Activated CD4-positive, alpha-beta T cell treated with anti-CD3 and anti-CD28 coated beads for 1 hour (primary cell): ENCODE measurements at places on chromosomes 2 and 18.

DNA sequence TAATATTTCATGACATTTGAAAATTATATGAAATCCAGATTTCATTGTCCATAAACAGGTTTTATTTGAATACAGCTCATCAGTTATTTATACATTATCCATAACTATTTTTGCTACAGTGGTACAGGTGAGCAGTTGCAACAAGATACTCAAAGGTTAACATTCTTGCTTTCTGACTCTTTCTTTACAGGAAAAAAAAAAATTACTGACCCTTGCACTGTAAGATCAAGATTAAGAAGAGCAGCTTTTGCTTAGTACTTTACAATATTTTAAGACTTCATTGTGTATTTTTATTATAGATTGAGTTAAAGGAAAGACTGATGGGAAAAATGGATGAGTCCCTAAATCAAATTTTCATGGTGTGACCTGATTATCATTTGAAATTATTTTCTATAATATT is 11.2 kb downstream of the ETAA1 start:
- DNase-seq, result no peak

- DNase-seq, result no peak
Measured at GRCh38 chr2:42298996-42299754, 61.8 kb downstream of the COX7A2L start.

DNA sequence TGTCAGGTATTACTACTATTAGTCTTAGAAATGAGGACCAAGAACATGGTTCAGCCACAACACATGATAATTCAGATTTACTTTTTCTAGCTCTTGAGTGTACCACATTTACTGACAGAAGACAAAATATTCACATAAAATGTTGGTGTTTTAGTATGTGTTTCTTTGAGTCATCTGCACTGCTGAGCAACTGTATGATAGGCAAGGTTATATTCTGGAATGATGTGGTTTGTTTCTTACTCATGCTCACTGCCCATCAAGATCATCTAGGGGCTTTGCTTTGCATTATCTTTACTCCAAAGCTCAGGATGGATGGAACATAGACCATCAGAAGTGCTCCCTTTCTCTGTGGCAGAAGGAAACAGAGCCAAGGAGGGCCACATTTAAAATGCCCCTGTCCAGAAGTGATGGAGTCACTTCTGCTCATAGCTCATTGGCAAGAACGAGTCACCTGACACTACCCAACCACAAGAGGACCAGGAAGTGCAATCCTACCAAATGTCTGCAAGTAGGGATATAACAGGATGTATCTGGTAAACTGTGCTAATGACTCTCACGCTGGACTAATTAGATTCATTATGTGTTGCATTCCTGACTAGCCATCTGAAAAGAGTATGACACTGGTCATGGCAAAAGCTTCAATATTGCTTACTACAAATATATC is 81.5 kb downstream of the DIS3L2 start:
- no peak for DNase-seq

- no peak for DNase-seq
Measured at GRCh38 chr2:108541451-108541850, 7.2 kb downstream of the LIMS1 start.
